ENCODE measurements at places on chromosomes 5 and 9.
A peak's percentile ranks its signal among the peaks of the same experiment; 100 is the strongest.

- no peak for DNase-seq
Observed at GRCh38 chr5:18944771-18945170, 1043.2 kb downstream of the CDH18 start.

DNA sequence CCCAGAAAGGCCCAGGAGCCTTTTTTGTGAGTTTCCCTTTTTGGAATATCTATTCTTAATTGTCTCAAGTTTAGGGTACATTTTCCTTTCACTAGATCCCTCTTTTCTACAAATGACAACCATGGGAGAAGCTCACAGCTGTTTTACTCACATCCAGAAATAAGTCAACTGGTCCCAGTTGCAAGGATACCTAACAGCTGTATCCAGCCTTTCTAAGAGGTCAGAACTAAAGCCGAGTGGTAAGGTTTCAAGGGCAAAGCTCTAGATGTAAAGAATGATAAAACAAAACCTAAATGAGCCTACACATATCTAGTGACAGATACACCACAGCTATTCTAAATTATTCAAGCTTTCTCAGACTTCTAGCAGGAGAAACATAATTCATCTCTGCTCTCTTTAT, 4.4 kb downstream of the FGF10 start:
- no peak for DNase-seq

- no peak for DNase-seq
Observed at GRCh38 chr5:127254729-127255284, 35.8 kb upstream of the MEGF10 start.

GRCh38 chr9:75121914-75122558, 33.7 kb downstream of the OSTF1 start:
- no peak for DNase-seq

DNA sequence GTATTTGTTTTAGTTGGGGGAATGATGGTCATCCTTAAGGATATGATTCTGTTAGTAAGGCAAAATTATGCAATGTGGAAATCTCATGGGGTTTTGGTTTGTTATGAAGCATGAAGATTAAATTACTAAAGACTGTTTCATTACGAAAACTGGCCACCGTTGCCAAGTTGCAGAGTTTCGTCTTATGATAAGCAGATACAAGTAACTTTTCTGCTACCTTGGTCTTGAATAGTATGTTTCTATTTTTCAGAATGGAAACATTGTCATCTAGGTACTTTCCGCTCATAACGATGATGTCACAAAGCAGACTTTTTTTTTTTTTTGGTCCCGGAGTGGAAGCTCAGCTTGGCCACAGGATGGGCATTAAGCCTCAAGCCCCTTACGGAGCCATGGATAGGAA, 4.2 kb downstream of the CCNI2 start:
- DNase-seq: peak; percentile 77
